ENCODE measurements at places on chromosomes 7 and 10. TPM values are rescaled to one million over a fixed set of nuclear protein-coding genes. Genes with fewer than 3 reads are reported as not detected.

PRSS2 gene
- not detected for polyA plus RNA-seq

NRCAM gene
- 2.2 TPM for polyA plus RNA-seq

THSD7A gene
- 0.44 TPM for polyA plus RNA-seq

DLX5 gene
- not detected for polyA plus RNA-seq

MNX1 gene
- not detected for polyA plus RNA-seq

SCART1 gene
- polyA plus RNA-seq, result 0.14 TPM

SORBS1 gene
- 17.5 TPM for polyA plus RNA-seq

NOS3 gene
- polyA plus RNA-seq, result 20.9 TPM

LIPK gene
- polyA plus RNA-seq, result not detected

- no peaks in the 10 kb centered on the region for H3K27me3 ChIP-seq
- H3K4me1 ChIP-seq, result no peaks in the 10 kb centered on the region
- H3K4me3 ChIP-seq, result no peak overlapping the region
- H3K36me3 ChIP-seq, result no peaks in the 10 kb centered on the region
- no peak overlapping the region for H3K27ac ChIP-seq
- no peak for DNase-seq
These were observed 46.0 kb downstream of the CNOT4 start for GRCh38 chr7:135463908-135464307.

DNA sequence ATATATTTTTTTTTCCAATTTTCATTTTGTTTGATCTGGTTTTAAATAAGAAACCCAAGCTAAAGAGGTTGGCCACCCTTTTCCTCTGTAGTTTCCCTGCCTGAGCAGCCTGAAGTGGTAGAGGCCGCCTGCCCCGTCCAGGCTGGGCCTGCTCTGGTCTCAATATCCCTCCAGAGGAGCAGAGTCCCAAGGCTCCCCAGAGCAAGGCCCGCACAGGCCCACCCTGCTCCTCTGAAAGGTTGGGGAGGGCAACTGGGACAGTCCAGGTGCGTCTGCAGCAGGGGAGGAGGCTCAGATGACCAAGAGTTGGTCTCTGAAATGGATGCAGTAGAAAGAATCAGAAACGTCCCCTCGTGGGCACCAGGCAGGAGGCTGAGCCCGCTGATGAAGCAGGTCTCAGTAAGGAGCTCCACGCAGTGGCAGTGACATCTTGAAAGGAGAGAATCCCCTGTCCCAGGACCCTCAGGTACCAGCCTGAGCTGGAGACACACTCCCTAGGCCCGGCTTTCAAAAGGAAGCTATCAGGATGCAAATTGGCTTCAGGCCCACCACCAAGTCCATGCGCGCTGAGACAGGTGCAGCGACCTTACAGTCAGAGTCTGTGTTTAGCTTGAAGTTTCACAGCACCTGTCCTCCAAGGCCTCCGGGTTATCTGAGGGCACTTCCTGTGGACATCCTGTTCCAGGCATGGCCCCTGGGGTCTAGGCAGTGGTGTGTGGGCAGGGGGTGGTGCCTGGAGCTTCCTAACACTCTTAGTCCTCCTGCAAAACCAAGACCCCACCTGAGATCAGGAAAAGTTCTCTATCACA is 37.7 kb downstream of the EN2 start:
- peaks cover 12% of the 10 kb centered on the region for H3K27me3 ChIP-seq
- H3K27ac ChIP-seq, result no peak overlapping the region
- no peaks in the 10 kb centered on the region for H3K36me3 ChIP-seq
- H3K4me1 ChIP-seq, result peaks cover 15% of the 10 kb centered on the region
- H3K4me3 ChIP-seq, result no peak overlapping the region

GRCh38 chr10:92734301-92734700 is 44.5 kb downstream of the HHEX start:
- H3K27ac ChIP-seq, result no peak overlapping the region
- DNase-seq, result no peak
- H3K4me1 ChIP-seq, result no peaks in the 10 kb centered on the region

DNA sequence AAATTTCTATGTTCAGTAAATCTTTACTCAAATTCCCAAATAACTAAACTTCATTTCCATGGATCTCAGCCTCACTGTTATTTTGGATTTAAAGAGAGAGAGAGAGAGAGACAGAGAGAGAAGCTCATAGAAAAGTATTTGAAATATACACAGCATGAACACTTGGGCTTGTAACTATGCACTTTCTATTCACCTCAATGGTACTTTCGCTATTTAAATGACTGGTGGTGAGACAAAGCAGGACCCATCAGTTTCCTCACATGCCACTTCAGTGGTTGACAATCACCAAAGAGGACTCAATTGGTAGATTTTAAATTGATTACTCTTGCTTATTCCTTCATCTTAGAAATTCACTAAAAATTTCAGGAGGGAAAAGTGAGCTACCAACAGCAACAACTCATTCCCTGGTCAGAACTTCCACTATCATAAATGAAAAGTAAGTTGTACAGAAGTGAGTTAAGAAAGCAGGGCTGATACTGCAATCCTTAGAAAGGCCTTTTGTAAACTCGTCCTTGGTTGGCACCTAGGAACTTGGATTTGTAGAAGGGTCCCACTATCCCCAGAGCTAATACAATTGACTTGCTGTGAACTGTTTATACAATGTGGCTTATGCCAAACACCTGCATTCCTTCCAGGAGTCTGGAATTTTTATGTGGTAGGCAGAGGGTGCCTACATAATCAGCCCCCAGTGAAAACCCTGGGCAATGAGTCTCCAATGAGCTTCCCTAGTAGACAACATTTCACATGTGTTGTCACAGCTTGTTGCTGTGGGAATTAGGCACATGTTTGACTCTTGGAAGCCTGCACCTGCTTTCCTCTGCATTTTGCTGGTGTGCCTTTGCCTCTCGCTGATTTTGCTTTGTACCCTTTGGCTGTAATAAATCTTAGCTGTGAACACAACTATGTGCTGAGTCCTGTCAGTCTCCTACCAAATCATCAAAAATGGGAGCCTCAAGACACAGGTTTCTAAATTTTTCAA is 10.8 kb downstream of the ERLIN1 start:
- no peaks in the 10 kb centered on the region for H3K4me1 ChIP-seq
- H3K27ac ChIP-seq, result no peak overlapping the region
- peaks cover 37% of the 10 kb centered on the region for H3K36me3 ChIP-seq
- H3K27me3 ChIP-seq, result no peaks in the 10 kb centered on the region
- H3K4me3 ChIP-seq, result no peak overlapping the region
- no peak for DNase-seq

DNA sequence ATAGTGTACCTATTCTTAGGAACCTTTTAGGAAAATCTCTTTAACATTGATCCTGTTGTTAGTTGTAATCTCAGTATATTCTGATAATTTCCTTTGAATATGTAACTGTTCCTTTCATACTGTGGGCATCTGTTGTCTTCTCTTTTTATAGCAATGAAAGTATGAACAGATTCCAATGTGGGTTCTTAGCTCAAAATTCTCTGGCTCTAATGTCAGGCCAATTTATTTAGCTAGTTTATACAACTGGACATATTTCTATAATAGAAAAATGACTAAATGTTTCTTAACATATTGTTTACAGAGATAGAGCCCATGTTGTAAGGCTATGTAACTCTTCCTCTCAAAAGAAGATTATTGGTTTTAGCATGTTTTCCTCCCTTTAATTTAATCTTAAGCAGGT is 363.2 kb downstream of the AUTS2 start:
- no peaks in the 10 kb centered on the region for H3K4me1 ChIP-seq
- H3K36me3 ChIP-seq, result no peaks in the 10 kb centered on the region
- H3K27me3 ChIP-seq, result peaks cover 1% of the 10 kb centered on the region

- no peaks in the 10 kb centered on the region for H3K4me1 ChIP-seq
- no peaks in the 10 kb centered on the region for H3K27me3 ChIP-seq
- H3K36me3 ChIP-seq, result no peaks in the 10 kb centered on the region
- no peak for DNase-seq
- H3K27ac ChIP-seq, result no peak overlapping the region
These were observed 50.5 kb upstream of the PRSS58 start for GRCh38 chr7:142308326-142308725.

GRCh38 chr7:45920502-45921380 is at the start of gene IGFBP3:
TSS of gene IGFBP3 (minus strand) at chr7:45921272. CDS start at chr7:45921140, 132 bp downstream.
- peaks cover 14% of the 10 kb centered on the region for H3K27me3 ChIP-seq
- peaks cover 6% of the 10 kb centered on the region for H3K36me3 ChIP-seq
- peak; percentile 76 for DNase-seq
- H3K4me1 ChIP-seq, result peaks cover 18% of the 10 kb centered on the region

GRCh38 chr7:94600267-94600666 is 55.7 kb downstream of the SGCE start:
- no peaks in the 10 kb centered on the region for H3K4me1 ChIP-seq
- H3K27ac ChIP-seq, result no peak overlapping the region
- no peak for DNase-seq
- H3K27me3 ChIP-seq, result no peaks in the 10 kb centered on the region
- no peaks in the 10 kb centered on the region for H3K36me3 ChIP-seq

- no peak overlapping the region for H3K27ac ChIP-seq
- no peak overlapping the region for H3K4me3 ChIP-seq
- H3K27me3 ChIP-seq, result no peaks in the 10 kb centered on the region
- no peaks in the 10 kb centered on the region for H3K4me1 ChIP-seq
These were observed 38.6 kb upstream of the NCAPG2 start for GRCh38 chr7:158743219-158743618.

DNA sequence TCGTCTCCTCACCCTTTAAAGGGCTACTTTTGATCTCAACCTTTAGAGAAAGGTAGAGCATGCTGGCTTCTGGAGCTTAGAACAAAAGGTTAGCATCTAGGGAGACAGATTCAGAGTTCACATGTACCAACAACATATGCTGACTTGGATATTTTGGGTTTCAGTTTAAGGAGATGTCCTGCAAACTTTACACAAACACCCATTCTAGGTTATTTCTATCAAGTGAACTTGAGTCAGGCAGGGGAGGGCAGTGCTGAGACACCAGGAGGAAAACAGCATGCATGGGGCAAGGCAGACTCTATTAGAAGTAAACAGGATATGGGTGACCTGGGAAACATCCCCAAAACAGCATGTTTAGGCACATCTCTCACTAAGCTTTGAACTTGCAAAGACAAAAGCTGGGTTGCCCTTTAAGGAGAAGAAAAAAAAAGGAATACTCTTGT is 43.8 kb downstream of the ARL4A start:
- peak; percentile 17 for DNase-seq
- no peak overlapping the region for H3K4me3 ChIP-seq
- H3K36me3 ChIP-seq, result no peaks in the 10 kb centered on the region
- H3K27me3 ChIP-seq, result no peaks in the 10 kb centered on the region

DNA sequence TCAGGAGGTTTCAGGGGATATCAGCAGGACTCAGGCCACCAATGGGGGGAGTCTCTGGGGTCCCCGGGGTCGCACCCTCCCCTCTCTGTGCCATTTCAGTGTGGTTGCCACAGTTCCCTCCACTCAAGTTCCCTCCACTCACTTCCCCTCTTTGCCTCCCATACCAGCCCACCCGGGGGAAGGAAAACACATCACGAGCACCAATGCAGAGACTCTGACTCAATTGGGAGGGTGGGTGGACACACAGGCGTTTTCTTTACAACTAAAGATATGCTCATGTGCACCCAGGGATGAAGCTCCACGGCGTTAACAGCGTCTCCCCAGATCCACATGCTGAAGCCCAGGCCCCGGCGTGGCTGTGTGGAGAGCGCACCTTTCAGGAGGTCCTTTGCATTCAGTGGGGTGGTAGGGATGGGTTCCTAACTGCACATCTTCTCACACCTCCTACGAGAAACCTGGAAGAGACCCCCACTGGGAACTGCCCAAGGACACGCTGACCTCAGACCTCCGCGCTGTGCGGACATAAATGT is 254.1 kb downstream of the ZMYND11 start:
- H3K27ac ChIP-seq, result no peak overlapping the region
- H3K4me3 ChIP-seq, result no peak overlapping the region
- H3K27me3 ChIP-seq, result no peaks in the 10 kb centered on the region
- no peaks in the 10 kb centered on the region for H3K36me3 ChIP-seq
- H3K4me1 ChIP-seq, result peaks cover 3% of the 10 kb centered on the region
- DNase-seq, result no peak

DNA sequence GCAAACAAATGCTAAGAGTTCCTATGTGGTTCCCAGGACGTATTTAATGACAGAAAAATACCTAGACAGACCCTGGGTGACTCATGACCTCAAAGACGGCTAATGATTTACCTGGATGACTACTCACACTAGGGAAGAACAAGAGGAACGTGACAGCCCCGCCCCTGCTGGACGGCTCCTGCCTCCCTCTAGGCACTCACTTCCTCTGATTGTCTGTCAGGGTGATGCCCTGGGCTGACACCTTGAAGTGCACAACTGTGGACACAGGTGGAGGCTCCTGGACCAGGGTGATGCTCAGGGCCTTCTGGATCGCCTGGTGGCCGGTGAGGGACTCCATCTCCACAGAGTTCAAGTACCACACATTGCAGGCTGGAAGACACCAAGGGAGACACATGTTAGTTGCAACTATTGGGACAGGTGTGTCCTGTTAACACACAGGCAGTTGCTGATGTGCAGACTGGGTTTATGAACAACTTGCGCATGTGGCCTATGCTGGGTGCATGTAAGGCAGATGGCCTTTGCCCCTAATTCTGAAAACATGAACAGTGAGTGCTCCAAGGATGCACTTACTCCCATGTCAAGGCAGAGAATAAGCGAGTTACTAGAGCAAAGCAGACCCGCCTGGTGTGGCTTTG is 298.3 kb downstream of the TNS3 start:
- no peak overlapping the region for H3K4me3 ChIP-seq
- peaks cover 2% of the 10 kb centered on the region for H3K36me3 ChIP-seq
- DNase-seq, result no peak
- no peak overlapping the region for H3K27ac ChIP-seq
- H3K27me3 ChIP-seq, result no peaks in the 10 kb centered on the region

DNA sequence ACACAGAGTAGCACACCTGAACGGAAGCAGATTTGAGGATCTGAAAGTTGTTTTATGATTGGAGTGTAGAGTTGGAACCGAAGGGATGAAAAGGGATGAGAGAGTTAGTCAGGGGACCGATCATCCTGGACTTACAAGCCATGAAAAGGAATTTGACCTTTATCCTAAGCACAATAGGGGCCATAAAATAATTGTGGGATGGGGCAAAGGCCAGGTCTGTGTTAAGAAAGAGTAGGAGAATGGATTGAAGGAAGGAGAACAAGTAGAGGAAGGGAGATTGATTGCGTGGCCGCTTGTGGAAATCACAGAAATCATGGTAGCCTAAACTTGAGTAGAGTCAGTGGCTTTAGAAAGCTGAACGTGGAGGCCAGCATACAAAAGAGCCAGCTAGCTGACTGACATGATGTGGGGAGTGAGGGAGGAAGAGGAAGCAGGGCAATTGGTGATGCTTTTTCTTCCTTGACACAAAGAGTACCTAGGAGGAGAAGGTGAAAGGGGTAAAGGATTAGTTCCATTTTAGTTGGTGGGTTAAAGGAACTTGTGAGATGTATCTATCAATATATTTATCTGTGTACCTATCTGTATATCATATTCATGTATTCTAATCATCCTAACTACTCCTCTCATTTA is 67.1 kb upstream of the RPA3 start:
- peaks cover 5% of the 10 kb centered on the region for H3K4me1 ChIP-seq
- H3K4me3 ChIP-seq, result no peak overlapping the region
- H3K36me3 ChIP-seq, result no peaks in the 10 kb centered on the region
- no peak overlapping the region for H3K27ac ChIP-seq
- DNase-seq, result no peak
- no peaks in the 10 kb centered on the region for H3K27me3 ChIP-seq

- peaks cover 26% of the 10 kb centered on the region for H3K4me1 ChIP-seq
- no peak for DNase-seq
- H3K27ac ChIP-seq, result no peak overlapping the region
These were observed 11.6 kb downstream of the TCF7L2 start for GRCh38 chr10:112961609-112962008.

- DNase-seq, result no peak
- H3K4me1 ChIP-seq, result no peaks in the 10 kb centered on the region
- no peaks in the 10 kb centered on the region for H3K36me3 ChIP-seq
- H3K4me3 ChIP-seq, result no peak overlapping the region
- H3K27ac ChIP-seq, result no peak overlapping the region
These were observed 141.8 kb upstream of the GPR22 start for GRCh38 chr7:107327986-107328569.

Measured in H1 (cell line).